ENCODE measurements at places on chromosomes 13 and 19.
A peak's percentile ranks its signal among the peaks of the same experiment; 100 is the strongest.

- no peak for DNase-seq
Observed at GRCh38 chr13:80894917-80895316, 554.0 kb upstream of the SPRY2 start.

- DNase-seq = no peak
Observed at GRCh38 chr13:32779119-32779518, 192.9 kb downstream of the PDS5B start.

DNA sequence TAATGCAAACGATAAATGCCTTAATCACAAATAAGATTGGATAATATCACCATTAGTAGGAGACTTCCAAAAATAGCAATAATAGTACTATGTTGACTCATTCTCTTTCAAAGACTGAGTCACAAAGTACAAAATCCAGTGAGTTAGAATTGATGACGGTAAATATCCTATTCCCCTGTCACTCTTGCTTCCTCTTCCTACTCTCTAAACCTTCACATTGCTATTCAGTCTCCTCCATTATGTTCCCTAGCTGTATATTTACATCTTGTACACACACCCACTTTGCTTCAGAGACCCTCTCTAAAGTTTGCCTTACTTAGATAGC, 26.3 kb upstream of the INTS6 start:
- no peak for DNase-seq

DNA sequence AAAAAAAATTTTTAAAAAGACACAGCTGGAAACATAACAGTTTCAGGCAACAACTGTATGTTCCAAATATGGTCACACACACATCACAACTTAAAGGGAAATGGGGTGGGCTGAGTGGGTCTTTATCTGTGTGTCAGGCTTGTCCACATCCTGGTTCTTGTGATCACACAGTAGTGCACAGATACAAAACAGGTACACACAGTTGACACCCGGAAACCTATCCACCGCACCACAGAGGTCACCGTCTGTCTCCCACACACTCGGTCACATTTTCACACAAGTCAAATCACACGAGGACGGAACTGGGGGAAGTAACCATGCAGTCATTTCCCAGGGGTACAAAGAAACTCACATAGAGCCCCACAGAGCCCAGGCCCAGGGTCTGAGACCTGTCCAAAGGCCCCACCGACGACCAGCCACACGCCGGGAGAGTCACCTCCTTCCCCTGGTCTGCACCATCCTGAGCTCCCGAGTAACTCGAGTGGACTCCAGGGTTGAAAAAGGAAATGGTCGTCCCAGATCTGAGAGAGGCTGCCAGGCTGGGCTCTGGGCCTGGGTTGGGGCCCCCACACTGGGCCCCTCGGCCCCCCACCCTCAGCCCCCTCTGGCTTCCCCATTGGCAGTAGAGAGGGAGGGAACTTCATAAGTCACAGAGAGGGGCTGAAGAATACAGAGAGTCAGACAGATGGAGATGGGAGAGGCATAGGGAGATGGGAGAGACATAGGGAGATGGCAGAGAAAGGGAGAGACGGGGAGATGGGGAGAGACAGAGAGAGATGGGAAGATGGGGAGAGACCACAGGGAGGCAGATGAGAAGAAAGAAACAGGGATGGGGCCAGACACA, 1.3 kb upstream of the PPAN start:
- peak; percentile 41 for DNase-seq

DNA sequence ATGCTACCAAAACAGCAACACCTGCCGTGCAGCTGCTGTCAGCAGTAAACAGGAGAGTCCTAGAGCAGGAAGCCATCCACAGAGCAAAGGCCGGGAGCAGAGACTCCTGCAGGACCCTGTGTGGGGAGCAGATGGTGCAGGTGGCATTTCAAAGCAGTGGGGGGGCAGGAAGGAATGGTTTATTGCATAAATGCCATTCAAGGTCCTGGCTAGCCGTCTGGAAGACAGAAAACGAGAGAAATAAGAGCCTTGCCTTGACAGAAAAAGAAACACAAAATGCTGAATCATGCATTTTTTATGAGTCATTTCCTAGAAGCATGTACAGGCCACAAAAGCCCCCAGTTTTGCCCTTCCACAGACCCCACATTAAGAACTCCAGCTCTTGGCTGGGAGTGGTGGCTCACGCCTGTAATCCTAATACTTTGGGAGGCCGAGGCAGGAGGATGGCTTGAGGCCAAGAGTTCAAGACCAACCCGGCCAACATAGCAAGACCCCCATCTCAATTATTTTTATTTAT, 5.4 kb downstream of the RSPH6A start:
- peak; percentile 61 for DNase-seq

GRCh38 chr19:16969135-16969534, 57.5 kb downstream of the CPAMD8 start:
- DNase-seq = no peak

DNA sequence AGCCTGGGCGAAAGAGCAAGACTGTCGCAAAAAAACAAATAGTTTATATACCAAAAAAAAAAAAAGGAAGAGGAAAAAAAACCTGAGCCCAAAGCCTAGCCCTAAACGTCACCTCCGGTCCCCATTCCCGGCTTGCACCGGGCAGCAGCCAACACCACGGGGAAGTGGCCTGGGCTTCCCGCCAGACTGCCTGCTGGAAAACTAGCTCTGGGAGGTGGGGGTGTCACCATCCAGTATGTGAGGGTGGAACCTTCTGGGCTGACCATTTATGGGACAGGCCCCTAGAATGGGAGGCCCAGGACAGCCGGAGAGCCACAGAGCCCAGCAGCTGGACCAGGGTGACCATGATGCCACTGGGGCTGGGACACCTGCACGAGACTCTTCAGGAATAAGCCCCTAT, 37.3 kb downstream of the IL12RB1 start:
- no peak for DNase-seq

- DNase-seq = peak; percentile 36
Observed at GRCh38 chr13:111515635-111516034, 195.2 kb downstream of the TEX29 start.

GRCh38 chr13:46211116-46211482, 629 bp upstream of the LRRC63 start:
- DNase-seq = peak; percentile 15

GRCh38 chr19:55094456-55095259, 19.0 kb downstream of the EPS8L1 start:
- DNase-seq = peak; percentile 90

- no peak for DNase-seq
Observed at GRCh38 chr13:40389081-40389641, 277.3 kb downstream of the FOXO1 start.

- DNase-seq = peak; percentile 91
Observed at GRCh38 chr19:12995596-12996405, 526 bp downstream of the NFIX start.

- no peak for DNase-seq
Observed at GRCh38 chr13:77516342-77516789, 19.1 kb upstream of the SCEL start.

DNA sequence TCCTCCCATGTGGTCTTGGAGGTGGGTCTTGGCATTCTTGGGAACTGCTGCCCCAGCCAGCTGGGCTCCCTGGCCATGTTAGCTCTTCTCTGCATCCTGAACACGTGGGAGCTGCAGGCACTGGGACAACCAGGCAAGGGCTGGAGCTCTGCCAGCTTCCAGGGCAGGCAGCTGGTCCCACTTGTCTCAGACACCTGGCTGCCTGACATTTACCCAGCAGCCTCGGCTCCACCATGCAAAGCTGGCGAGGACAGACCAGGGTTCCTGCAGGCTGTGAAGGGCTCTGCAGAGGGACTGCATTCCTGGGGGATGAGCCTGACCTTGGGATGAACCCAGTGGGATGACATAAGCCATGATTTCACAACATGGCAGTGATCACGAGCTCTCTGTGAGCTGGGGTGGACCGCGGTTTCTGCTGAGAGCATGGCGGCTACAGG, 99.0 kb upstream of the TSHZ3 start:
- DNase-seq = no peak

GRCh38 chr13:53100394-53101063, 71.9 kb downstream of the OLFM4 start:
- no peak for DNase-seq

DNA sequence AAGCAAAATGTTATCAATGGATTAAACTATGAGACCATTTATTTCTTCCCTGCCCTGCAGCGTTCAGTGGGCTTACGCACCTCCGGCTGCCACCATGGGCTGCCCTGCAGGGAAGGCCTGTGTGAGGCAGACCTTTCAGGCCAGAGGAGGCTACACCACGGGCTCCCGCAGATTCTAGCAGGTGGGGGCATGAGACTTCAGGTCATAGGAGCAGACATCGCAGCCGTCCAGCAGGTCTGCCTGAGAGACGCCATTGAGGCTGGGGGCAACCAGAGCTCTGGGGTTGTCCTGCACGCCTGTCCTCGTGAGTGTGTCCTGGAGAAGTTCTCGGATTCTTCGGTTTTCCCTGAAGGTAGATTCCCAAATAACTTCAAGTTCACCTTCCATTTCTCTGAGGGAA, 9.4 kb upstream of the SLC7A9 start:
- DNase-seq = no peak

GRCh38 chr19:19191768-19192077, 229 bp downstream of the BORCS8 start:
- DNase-seq = no peak

GRCh38 chr13:70714993-70715392, 606.7 kb upstream of the KLHL1 start:
- DNase-seq = no peak

DNA sequence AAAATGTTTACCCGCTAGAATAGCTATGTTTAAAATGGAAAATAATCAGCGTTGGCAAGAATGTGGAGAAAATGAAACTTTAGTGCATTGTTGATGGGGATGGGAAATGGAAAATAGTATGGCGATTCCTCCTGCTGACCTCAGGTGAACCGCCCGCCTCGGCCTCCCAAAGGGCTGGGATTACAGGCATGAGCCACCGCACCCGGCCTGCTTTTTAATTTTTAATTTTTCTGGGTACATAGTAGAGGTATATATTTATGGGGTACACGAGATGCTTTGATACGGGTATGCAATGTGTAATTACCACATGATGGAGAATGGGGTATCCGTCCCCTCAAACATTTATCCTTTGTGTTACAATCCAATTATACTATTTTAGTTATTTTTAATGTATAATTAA, 7.3 kb upstream of the NLRP8 start:
- no peak for DNase-seq

- DNase-seq = no peak
Observed at GRCh38 chr13:27353166-27353583, 71.2 kb upstream of the GTF3A start.

DNA sequence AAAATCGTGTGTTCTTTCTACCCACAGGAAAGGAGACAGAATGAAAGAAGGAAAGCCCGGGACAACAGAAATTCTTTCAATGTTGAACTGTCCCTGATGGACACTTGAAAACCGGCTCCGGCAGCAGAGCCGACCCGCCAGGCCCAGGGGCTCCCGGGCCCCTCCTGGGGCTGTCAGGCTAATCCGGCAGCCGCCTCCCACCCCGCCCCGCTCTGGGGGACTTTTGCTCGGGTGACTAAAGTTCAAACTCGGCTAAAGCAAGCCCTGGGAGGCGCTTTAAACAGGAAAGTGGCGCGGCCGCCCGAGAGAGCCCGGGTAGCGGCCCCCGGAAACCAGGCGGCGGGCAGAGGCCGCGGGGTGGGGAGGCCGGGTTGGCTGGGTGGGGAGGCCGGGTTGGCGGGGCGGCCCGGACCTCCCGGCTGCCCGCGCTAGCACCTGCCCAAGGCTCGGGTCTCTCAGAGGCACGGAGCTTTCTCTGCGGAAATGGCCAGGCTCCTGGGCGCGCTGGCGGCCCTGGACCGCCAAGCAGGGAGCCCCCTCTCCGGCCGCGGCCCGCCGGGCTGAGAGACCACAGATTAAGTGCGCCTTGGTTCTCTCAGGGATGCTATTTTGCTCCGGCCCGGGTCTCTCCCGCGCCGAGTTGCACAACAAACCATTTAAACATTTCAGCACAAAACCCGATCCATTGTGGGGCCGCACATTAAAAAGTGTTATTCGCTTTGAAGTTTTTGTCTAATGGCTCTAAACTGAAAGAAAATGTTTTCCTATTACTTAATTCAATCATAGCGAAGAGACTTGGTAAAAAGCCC, 2.6 kb upstream of the GSX1 start:
- peak; percentile 81 for DNase-seq

DNA sequence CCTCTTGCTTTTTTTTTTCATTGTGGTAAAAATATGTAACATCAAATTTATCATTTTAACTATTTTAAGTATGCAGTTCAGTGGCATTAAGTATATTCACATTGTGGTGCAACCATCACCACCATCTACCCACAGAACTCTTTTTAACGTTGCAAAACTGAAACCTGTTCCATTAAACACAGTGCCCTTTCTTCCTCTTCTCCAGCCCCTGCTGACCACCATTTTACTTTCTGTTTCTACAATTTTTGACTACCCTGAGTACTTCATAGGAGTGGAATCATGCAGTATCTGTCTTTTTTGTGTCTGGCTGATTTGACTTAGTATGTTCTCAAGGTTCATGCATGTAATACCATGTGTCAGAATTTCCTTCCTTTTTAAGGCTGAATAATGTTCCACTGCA, 153.1 kb downstream of the FGF9 start:
- DNase-seq = no peak

- no peak for DNase-seq
Observed at GRCh38 chr13:31595563-31595962, 143.8 kb upstream of the RXFP2 start.

- no peak for DNase-seq
Observed at GRCh38 chr13:105363261-105364190, 1171.9 kb downstream of the EFNB2 start.

DNA sequence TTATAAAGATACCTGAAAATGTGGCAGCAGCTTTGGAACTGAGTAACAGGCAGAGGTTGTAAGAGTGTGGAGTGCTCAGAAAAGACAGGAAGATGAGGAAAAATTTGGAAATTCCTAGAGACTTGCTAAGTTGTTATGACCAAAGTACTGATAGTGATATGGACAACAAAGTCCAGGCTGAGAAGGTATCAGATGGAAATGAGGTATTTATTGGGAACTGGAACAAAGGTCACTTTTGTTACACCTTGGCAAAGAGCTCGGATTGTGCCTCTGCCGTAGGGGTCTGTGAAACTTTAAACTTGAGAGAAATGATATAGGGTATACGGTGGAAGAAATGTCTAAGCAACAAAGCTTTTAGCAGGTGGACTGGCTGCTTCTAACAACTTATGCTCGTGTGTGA, 419.9 kb downstream of the PCDH17 start:
- DNase-seq = no peak

- peak; percentile 40 for DNase-seq
Observed at GRCh38 chr19:49488046-49488862, 846 bp downstream of the RPL13A start.

- no peak for DNase-seq
Observed at GRCh38 chr19:9797871-9798270, 21.0 kb downstream of the FBXL12 start.

Measured in H7 (cell line).